Stimulated activated CD4-positive, alpha-beta T cell treated with anti-CD3 and anti-CD28 coated beads, Interleukin-4, amount 100 ng/mL, for 48 hours (primary cell): ENCODE measurements at places on chromosomes 7 and 10.

DNA sequence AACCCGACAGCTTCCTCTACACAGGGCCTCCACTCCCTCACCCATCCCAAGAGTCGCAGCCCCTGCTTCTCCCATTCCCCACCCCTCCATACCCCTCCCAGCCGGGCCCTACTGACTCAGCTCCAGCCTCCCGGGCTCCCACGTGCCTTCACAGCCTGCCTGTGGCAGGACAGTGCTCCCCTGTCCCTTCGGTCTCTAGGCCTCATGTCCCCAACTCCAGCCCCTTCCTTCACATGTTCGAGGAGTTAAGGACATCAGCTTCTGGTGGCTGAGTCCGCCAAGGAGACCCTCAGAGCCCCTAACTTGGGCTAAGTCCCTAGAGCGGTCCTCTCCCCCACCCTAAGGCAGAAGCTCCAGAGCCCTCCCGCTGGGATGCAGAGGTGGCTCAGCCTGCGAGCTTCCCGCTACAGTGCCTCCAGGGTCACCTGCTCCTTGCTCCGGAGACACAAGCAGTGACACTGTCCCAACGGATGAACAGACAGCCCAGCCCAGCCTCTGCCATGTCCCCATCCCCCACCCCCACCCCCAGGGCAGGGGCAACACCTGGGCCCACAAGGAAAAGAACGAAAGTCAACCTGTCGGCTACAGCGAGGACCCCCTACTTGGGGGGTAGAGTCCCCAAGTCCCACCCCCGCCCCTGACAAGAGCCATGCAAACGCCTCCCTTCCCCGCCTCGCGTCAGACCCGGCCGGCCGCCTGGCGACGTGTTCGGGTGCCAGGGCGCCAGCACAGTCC is 716 bp downstream of the SMARCD3 start:
- no peak for DNase-seq

DNA sequence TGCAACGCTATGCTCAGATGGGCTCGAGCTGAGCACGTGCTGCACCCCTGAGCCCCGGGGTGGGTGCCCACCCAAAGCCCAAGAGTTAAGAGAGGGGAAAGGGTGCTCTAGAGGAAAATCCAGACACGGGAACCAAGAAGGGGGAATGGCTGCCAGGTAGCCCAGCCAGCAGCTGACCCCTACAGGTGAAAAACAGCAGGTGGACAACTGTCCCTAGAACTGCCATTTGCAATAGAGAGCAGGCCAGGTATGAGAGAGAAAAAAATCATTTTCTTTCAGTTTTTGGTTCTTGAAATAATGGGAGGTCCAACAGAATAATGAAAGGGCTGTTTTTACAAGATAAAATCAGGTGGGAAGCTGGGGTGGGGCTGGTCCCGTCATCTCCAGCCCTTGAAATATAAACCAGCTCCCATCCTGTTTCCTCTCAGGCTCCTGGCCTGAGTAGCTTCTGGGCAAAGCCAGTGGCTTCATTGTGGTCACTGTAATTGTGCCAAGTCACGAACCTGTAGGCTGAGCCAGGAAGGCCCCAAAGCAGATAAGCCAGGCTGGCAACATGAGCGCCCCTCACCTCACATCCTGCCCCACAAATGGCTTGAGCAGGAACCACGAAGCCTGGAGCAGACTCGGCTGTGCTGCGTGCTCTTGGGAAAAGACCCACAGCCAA is 257.8 kb downstream of the SNX10 start:
- no peak for DNase-seq

DNA sequence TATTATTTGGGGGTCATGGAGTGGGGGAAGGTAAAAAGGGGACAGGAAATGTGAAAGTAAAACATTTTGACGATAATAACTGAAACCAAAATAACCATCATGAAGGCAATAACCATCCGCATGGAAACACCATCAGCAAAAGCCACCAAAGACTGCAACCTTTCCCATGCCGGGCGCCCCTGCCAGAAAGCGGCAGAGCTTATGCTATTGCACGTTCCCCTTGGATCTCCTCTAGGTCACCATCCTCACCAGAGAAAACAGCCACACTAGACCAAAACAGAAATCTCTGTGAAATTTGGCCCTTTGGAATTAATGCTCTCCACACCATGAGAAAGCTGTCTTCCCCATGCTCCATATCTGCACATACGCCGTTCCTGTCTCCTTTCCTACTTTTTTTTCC is 31.1 kb downstream of the DRGX start:
- DNase-seq: no peak

DNA sequence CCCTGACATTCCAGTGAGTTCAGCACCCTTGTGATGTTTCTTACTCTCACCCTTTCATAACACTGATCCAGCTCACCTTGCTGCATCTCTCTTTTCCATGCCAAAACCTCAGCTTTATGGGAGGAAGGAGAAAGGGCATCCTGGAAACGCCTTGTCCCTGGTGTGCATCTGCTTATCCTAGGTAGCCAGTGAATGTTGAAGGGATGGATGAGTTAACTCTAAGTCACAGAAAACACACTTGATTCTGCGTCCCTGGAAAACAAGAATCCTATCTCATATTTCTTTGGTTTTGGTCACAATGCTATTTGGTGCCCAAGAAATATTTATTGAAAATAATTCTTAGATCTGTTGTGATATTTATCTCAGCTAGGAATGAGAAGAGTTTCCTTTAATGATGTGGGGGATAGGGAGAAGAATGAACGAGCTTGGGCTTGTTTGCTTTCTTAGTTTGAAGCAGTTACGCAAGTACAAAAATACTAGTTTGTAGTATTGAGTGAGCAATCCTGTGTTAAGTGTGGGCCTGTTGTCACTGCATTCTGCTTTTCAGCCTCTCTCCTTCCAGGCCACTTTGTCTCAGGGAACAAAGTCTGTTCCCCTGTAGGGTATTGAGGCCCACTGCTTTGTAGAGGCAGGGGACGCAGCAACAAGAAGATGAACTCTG is 126.5 kb downstream of the ARID5B start:
- no peak for DNase-seq

- DNase-seq: no peak
Observed at GRCh38 chr7:96320442-96320841, 1.5 kb downstream of the SLC25A13 start.

DNA sequence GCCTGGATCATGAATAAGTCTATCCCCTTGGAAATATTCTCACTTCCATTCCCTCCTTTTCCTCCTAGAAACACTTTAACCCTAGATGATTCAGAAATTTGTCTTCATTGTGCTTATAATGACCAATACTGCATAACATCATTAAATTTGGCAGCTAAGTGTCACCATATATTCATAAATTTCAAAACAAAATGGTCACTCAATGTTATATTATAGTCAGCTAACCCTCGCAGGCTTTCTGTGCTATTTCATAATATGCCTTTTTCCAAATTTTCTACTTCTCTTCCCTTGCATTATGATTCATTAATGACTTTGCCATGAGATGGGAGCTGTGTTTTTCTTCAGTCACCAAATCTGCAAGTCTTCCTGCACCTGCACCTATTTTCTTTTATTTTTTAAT is 308.3 kb upstream of the AKR1E2 start:
- no peak for DNase-seq

DNA sequence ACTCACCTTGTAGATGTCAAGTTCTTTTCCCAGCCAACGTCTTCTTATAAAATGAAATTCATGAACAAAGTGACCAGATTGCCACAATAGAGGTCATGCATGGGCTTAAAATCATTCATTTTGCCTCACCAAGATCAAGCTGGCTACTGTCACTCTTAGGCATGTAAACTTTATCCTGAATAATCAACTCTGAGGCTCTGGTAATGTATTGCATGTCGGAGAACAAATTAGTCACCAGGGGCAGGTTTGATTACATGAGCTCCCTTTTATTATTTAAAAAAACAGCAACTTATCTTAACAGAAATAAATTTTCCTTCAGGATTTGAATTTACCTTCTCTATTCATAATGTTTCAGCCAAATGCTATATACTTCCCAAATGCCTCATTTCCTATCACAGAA is 112.9 kb upstream of the SP4 start:
- DNase-seq: no peak

- no peak for DNase-seq
Observed at GRCh38 chr10:12252882-12253546, 57.0 kb downstream of the CDC123 start.

- DNase-seq: no peak
Observed at GRCh38 chr10:16156681-16157080, 280.1 kb upstream of the PTER start.

- DNase-seq: no peak
Observed at GRCh38 chr7:41261080-41261479, 441.8 kb downstream of the INHBA start.

DNA sequence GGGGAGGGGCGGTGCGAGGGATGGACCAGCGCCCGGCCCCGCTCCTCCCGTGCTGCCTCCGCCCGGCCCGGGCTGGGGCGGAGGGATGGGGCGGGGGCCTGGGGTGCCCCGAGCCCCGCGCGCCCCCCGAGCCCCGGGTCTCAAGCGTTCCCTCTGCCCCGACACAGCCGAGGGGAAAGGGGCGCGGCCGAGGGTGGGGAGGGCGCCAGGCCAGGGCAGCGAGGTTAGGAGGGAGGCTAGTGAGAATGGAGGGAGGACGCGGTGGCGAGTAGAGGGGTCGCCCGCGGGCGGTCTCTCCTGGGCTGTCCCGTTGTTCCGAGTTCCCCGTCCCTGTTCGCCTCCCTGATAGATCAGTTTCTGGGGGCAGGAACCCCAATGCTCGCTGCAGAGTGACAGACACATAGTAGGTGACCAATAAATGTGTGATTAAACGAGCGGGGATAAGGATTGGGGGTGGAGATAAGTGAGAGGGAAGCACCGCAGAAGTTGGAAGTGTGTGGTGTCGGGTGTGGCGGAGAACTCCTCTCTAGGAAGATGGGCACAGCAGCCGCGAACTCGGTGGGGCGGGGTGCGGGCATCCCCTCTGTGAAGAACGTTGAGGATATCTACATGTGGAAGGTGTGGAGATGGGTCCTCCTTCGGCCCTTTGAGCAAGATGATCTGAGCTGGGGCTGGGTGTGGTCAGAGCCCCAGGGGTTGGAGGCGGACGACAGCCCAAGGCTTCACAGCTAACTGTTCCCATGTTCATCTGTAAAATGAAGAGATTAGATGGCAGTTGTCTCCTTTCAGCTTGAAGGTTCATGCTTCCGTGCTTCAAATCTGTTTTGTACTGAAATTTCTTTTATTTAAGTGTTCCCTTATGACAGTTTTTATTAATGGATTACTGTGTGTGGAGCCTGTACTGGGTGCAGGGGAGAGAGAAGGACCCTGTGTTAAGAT is 580 bp downstream of the ZNF775 start:
- no peak for DNase-seq

- DNase-seq: no peak
Observed at GRCh38 chr7:99551334-99551733, 580 bp downstream of the FAM200A start.

DNA sequence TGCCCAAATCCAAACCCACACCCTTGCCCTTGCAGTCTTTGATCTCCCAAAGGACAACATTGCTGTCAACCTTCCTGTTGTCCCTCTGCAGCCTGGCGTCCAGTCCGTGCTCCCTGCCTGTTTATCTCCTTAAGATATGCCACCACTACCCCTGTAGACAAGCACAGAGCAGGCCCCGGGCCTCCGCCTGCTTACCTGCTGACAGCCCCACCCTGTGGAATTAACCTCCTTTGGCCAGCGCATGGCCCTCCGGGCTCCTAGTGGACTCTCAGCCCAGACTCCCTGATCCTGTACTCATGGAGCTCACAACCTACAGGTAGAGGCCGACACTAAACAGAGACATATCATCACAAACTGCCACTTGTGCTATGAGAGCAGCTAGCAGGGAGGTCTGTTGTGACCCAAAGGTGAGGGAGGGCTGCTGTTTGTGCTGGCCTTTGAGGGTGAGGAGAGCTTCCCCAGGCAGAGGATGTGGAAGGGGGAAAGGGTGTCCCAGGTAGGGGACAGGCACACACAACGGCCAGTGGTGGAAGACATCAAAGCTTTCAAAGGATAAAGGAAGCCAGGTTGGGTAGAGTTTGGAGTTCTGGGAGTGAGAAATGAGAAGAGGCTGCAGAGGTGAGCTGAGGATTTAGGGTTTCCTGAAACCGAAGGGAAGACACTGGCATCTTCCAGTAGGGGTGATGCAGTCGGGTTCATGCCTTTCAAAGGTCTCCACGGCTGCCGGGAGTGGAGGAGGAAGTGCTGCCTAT is 174.5 kb upstream of the ZMIZ1 start:
- no peak for DNase-seq

DNA sequence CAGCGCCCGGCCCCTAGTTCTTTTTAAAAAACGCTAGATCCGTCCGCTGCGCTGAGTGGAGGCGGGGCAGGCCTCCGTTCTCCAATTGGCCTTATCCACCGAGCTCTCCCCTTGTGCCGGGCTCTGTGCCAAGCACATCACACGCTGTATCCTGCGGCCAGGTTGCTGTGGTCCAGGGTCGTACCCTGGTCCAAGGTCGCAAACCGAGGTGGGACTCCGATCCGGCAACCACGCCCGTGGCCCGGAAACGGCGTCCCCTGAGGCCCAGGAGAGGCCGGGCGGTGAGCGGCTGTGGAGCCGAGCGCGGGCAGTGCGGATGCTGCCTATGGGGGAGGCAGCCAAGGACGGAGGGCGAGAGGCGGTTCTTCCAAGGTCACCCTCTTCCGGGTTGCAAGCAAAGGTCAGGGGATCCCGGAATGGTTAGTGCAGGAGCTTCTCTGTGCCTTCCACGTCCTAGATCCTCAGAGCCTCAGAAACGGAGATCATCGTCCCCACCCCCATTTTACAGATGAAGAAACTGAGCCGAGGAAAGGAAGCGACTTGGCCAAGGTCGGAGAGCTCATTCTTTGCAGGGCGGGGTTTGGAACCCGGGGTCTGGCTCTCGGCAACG is 72.4 kb upstream of the LRRC4 start:
- no peak for DNase-seq

DNA sequence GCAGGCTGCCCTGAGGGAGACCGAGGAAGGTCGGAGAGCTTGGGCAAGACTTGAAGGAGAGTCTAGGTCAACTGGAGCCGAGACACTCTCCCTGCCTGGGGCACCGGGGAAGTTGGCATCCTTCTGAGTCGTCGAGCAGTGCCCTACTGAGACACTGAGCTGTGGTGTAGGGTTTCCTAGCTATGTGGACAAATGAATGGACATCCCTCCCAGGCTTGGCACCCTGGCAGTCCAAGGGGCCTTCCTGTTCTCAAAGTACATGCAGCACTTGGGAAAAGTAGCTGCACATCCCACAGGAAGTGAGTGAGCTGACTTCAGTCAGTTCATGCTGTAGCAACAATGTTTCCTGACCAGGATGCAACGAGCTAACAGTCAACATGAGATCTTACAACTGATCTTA is 57.2 kb upstream of the INPP5A start:
- no peak for DNase-seq
